Mesothelial cell of epicardium (in vitro differentiated cells): ENCODE measurements at places on chromosomes 5 and 9. TPM values are rescaled to one million over a fixed set of nuclear protein-coding genes. Genes with fewer than 3 reads are reported as not detected.

CCNI2 gene
- 1.5 to 2.5 TPM (median 1.8 TPM) in 3 replicates for total RNA-seq

PCDH1 gene
- 5.1 to 6.1 TPM (median 5.4 TPM) in 3 replicates for total RNA-seq

RGS7BP gene
- 0.69 to 1.5 TPM (median 1.0 TPM) in 3 replicates for total RNA-seq

DNA sequence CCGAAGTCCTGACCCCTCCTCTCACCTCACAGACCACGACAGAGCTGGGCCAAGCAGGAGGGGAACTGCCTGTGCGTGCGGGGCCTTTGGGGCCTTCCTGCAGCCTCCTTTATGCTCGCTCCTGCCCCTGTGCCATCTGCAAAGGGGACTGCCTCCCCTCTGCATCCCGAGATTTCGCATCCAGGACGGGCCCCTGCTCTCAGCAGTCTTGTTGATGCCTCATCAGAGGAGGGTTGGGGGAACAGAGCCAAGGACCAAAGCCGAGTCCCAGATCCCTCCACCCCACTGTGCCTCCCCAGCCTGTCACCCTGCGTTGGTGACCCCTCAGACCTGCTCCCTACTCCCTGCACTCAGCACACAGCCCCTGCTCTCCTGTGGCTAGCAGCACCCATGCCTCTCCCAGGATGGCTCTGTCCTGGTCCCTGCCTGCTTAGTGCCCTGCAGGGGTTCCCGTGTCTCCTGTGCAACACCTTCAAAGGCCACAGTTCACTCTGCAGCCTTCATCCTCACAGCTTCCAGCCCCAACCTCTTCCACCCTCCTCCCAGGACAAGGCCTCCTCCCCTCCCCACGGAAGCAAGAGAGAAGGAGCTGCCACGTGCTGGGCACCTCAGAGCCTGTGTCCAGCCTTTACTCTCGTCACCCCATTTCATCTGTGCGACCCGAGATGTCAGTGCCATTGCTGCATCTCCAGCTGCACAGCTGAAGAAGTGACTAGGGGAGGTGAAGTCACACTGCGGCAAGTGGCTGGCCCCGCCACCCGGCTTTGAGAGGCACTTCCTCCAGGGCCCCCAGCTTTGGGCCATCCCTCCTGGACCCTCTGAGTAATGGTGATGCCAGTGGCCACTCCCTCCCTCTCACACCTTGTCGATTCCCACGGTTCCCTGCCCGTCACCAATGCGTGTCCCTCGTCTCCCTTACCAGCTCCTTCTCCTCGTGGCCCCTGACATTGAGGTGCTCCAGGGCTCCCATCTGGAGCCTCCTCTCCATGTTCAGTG, 62.6 kb upstream of the LRRTM2 start:
- H3K27me3 ChIP-seq: no peaks in the 10 kb centered on the region
- H3K4me3 ChIP-seq: no peak overlapping the region
- no peaks in the 10 kb centered on the region for H3K4me1 ChIP-seq
- H3K27ac ChIP-seq: peak overlapping the region; percentile 66
- peaks cover 32% of the 10 kb centered on the region for H3K36me3 ChIP-seq
- DNase-seq: no peak

DNA sequence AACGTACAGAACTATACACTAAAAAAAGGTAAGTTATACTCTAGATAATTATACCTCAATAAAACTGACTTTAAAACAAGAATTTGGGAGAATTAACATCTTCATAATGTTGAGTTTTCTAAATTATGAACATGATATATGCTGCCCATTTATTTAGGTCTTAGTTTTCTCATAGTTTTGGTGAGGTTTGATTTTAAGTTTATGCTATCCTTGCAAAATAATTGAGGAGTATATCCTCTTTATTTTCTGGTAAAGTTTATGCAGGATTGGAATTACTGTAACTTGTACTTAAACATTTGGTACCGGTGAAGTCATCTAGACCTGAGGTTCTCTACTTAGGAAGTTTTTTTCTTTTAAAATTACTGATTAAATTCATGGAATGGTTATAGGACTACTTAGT, 38.9 kb upstream of the RNU6ATAC start:
- H3K27ac ChIP-seq: no peak overlapping the region
- peaks cover 13% of the 10 kb centered on the region for H3K4me1 ChIP-seq
- no peak overlapping the region for H3K4me3 ChIP-seq
- H3K27me3 ChIP-seq: peaks cover 3% of the 10 kb centered on the region
- no peak for DNase-seq
